Smooth muscle cell of the brain vasculature (primary cell): ENCODE measurements at places on chromosomes 6 and 20.

GRCh38 chr6:66849843-66850242, 1142.8 kb upstream of the EYS start:
- no peak for DNase-seq

- no peak for DNase-seq
These were observed 50.9 kb upstream of the DUSP22 start for GRCh38 chr6:241336-241865.

DNA sequence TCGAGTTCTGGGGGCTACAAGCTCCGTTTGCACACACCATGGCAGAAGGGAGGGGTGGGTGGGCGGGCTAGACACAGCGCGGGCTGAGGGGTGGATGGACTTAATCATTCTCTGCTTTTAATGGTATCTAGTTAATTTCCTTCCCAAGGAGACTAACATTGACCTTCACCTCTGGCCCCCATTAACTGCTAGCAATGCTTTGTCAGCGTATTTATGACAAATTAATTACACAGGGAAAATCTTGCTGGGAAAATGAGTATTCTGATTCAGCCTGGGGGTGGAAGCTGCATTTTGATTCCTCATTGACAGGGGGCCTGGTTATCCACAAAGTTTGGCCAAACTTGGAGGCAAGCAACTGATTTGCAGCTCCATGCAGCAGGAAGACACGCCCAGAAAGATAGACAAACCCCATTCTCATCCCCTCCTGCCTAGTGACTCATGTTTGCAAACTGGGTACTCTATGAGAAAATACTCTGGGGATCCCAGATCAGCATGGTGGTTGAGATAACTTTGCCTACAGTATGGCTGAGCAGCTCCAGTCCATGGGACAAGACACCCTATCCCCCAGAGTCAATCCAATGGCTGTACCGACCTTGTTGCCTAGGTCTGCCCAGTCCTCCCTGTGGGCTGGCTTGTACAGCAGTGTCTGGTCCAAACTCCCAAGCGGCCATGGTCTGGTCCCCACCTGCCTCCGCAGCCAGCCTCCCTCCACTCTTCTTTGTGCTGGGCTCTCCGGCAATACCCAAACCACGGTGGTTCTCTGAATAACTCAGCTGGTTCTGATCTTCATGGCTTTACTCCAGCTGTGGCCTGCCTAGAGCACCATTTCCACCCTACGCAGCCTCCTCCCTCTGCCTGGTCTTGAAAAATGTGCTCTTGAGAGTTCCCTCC, 19.7 kb downstream of the ZBP1 start:
- no peak for DNase-seq

GRCh38 chr6:16729183-16729691, 32.0 kb downstream of the ATXN1 start:
- DNase-seq: no peak

- no peak for DNase-seq
These were observed 801 bp downstream of the FBXL4 start for GRCh38 chr6:98946879-98947410.

DNA sequence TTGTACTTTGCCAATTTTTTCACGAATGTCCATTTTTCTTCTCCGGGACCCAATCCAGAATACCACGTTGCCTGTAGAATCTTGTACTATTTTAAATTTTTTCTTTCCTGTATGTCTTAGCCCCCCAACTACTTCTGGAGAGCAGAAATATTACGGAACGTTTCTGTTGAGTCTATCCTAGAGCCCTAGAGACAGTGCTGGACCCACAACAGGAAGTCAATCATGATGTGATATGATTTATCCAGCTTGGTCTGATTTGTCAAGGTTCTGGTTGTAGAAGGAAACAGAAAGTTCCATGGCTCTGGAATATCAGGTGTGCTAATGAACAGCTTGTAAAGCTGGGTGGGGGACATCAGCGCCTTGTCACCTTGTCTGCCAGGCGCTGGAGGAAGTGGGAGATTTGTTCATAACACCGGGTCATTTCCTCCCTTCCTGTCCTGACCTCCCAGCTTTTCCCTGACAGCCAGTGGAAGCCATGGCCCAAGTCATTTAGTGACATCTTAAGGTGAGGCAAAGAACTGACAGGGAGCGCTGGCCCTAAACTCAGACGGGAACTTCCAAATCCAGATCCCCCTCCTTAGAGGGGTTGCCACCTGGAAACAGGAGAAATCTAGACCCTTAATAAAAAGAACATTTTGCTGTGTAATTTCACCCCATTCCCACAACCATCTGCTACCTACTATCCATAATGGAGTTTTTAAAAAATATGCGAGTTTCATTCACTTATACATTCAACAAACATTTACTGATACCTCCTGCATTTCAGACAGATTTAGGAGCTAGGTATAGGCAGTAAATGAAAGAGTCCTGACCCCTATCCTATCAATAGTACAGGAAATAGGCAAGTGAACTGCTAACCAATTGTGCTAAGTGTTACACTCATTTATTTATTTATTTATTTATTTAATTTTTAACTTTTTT, 130.5 kb downstream of the ZFP64 start:
- DNase-seq: no peak

- no peak for DNase-seq
These were observed 7.4 kb downstream of the ADRM1 start for GRCh38 chr20:62309947-62310756.

GRCh38 chr6:14276071-14276470, 158.5 kb downstream of the CD83 start:
- DNase-seq: no peak

GRCh38 chr20:23135449-23136420, 49.6 kb upstream of the CD93 start:
- DNase-seq: no peak

- no peak for DNase-seq
These were observed 14.7 kb downstream of the NUP153 start for GRCh38 chr6:17691925-17692538.

- DNase-seq: no peak
These were observed 693 bp downstream of the HLA-F start for GRCh38 chr6:29723666-29724588.

DNA sequence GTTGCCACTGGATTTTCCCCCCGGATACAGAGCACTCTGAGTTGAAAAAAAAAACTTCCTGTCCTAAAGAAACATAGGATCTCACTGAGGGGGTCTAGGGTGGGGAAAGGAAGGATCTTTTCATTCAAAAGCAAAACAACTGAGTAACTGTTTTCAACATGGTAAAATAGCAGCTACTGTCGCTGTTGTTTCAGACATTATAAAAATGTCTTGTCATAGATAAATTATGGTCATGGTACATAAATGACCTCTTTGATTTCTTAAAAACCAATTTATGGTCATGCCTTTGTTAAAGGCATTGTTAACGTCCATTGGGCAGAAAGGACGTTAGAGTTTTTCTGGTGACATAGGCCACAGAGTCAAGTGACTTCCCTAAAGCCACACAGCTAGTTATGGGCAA, 180.4 kb upstream of the DTNBP1 start:
- no peak for DNase-seq

GRCh38 chr6:63372951-63373533, 53.3 kb upstream of the LGSN start:
- DNase-seq: no peak

- no peak for DNase-seq
These were observed at the start of gene KCNQ2 for GRCh38 chr20:63471981-63472831. TSS of gene KCNQ2 (minus strand) at chr20:63472655. CDS start at chr20:63472463, 192 bp downstream.

DNA sequence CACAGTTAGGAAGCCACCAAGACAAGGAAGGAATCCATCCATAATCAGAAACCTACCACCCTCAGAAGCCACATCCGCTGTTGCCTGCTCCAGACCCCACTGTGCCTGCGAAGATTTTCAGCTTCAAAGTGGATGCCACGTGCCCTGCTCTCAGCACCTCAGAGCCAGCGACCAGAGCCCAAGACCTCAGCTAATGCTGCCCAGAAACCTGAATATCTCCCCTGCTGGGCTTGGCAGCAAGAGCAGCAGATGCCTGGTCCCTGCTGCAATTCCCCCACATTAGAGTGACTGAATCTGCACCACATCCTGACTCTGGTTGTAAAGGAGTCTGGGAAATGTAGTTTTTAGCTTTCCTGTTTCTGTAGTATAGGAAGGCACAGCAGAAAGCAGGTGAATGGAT, 10.7 kb upstream of the ULBP3 start:
- no peak for DNase-seq

- peak; percentile 81 for DNase-seq
These were observed at the start of the genes FARS2 and LYRM4 for GRCh38 chr6:5260661-5261544. TSS of gene FARS2 (plus strand) at chr6:5261513. TSS of gene LYRM4 (minus strand) at chr6:5260950. CDS start at chr6:5260733, 217 bp downstream.

DNA sequence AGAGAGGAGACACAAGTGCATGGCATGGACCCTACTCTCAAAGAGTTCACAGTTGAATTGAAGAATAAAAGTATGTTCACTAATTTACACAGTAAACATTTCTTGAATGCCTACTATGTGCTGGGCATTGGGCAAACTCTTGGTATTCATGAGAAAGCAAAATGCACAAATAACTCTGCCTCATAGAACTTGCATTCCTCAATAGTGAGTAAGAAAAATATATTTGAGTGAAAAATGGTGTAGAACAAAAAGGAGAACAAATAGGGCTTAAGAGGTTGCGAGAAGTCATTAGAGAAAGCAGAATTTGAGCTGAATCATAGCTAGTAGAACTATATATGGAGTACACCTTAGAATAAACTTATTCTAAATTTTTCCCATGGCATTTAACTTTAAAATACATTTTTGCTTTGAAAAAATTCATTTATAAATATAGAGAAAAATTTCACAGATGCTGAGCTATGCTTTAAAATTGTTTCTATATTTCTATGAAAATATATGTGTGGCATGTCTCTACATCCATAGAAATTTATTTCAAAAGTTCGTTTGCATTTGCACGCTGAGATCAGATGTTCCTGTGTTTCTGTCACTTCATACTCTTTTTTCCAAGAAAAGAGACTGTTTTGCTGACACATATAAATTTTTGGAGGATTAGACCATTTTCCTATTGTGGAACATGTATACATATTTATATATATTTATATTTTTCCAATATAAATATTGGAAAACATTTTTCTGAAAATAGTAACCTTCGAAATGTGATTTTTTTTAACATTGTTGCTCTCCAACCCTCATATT, 236.1 kb downstream of the KCNQ5 start:
- no peak for DNase-seq

DNA sequence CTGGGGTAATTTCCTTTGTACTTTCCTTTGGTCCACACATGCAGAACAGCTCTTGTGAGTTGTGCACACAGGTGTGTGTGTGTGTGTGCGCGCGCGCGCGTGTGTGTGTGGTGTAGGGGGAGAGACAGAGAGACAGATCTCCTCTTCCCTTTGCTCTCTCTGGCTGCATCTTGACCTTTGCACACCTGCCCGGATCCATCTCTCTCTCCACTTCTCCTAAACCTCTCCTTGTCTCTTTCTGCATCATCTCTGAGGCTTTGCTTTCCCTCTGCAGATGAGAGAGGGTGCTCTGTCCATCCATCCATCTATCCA, 67.0 kb downstream of the SRC start:
- no peak for DNase-seq

DNA sequence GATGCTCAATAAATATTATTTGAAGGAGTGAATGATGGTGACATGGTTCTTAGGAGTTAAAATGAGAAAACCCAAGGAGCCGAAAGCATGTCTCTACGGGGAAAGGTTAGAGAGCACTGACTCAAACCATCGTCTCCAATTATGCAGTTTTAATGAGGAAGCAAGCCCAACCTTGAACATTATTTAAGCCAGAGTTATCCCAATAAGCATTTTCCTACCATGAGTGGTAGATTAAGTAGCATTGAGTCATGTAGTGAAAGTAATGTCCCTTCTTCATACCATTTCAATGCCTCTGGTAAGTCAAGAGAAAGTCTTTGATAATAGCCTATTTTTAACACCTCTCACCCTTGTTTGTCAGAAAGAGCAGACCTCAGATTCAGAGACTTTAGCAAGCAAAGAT, 13.5 kb downstream of the TSHZ2 start:
- no peak for DNase-seq

GRCh38 chr6:170225852-170226417, 64.9 kb downstream of the DLL1 start:
- no peak for DNase-seq

- DNase-seq: no peak
These were observed 24.2 kb downstream of the POFUT1 start for GRCh38 chr20:32231847-32232246.

DNA sequence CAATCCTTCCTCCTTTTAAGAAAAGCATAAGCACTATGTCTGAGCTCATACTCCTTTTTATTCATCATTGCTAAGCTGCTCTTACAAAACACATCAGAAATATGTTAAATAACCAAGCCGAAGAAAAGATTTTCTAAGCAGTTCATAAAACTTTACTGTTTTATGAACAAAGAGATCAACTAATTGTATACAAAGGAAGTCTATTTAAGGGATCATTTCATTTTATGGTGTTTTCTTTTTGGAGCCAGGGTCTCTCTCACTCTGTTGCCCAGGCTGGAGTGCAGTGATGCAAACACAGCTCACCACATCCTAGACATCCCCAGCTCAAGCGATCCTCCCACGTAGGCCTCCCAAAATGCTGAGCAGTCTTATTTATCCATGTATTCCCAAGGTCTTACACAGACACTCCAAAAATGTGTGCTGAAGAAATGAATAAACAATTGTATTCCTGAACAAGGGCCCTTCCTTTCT, 9.3 kb downstream of the NUDT3 start:
- DNase-seq: no peak

DNA sequence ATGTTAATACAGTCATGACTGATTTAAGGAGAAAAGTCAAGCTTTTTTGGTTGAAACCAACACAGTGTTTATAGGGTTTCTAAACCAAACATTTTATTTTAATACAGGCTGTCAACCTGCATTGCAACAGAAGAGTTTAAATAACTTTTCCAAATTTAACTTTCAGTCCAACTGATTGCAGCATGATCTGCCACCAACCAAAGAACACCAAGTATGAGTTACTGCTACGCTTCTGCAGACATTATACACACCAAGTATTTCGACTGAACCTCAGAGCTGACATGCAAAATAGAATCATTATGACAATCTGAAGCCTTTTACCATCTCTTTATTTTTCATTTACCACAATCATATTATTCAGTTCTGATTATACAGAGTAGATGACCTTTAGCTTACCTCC, 151.2 kb upstream of the DST start:
- DNase-seq: no peak

DNA sequence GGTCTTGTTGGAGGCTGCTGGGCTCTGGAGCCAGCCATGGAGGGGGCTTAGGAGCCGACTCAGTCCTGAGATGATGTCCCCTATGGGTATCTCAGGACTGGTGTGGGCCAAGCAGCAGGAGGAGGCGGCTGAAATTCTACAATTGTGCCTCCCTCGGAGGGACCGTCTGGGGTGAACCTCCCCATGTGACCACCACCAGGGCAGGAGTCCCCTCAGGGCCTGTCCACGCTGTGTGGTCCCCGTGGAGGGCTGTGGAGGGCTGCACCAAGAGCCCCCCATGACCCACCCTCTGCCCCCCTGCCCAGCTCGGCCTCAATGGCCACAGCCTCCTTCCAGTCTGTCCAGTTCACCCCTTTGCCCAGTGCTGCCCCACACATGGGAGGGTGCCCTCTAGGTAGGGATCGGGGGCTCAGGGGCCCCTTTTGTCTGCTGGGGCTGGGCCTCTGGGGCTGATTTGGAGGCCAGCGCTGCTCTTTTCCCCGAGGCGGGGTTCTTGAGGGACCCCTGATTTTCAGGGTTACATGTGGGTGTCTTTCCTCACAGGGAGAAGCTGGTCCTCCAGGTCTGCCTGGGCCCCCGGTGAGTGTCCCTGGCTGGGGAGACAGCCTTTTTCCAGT, 1.2 kb downstream of the COL9A3 start:
- no peak for DNase-seq

GRCh38 chr6:139533171-139533570, 158.7 kb upstream of the CITED2 start:
- DNase-seq: no peak
